Lower lobe of right lung (tissue), 2 donors: ENCODE measurements at places on chromosomes 5 and 9. TPM values are rescaled to one million over a fixed set of nuclear protein-coding genes. Genes with fewer than 3 reads are reported as not detected.

Gene CCNO
- 2.2 TPM for total RNA-seq

DNA sequence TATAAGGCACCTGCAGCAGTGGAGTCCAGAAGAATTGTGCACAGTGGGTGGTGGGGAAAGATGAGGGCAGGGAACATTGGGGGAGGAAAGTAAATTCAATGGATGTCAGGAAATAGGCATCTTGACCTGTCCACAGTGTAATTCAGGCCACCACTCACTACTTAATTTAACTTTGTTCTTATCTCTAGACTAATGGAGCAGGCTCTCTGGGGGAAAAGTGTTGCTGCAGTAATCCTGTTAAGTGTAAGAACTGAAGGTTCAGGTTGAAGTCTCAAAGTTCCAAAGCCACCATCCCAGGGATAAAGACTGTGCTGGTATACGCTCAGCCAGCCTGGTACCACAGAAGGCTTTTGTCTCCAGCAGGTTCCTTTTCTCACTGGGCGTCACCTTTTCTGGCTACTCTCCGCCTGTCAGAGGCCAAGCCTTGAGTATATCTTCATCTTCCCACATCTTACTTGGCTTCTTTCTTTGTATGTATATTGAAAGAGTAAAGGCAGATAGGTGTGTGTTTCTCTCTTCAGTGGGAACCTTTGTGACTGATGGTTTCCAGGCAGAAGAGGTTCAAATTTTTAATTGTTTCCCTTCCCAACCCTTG lies 150.9 kb upstream of the DMRT1 start:
- H3K36me3 ChIP-seq, result no peaks in the 10 kb centered on the region
- peaks cover 20% of the 10 kb centered on the region for H3K4me1 ChIP-seq
- no peak for DNase-seq
- H3K27me3 ChIP-seq, result no peaks in the 10 kb centered on the region
- H3K4me3 ChIP-seq, result no peak overlapping the region

GRCh38 chr9:132012704-132013357 lies 66.8 kb downstream of the MED27 start:
- H3K4me1 ChIP-seq, result no peaks in the 10 kb centered on the region
- DNase-seq, result no peak
- H3K27me3 ChIP-seq, result no peaks in the 10 kb centered on the region
- H3K36me3 ChIP-seq, result peaks cover 11% of the 10 kb centered on the region
- no peak overlapping the region for H3K27ac ChIP-seq
- H3K4me3 ChIP-seq, result no peak overlapping the region

GRCh38 chr5:35458824-35459207 lies 158.8 kb upstream of the SPEF2 start:
- H3K27ac ChIP-seq, result no peak overlapping the region
- DNase-seq, result no peak
- H3K4me1 ChIP-seq, result no peaks in the 10 kb centered on the region
- no peak overlapping the region for H3K4me3 ChIP-seq
- H3K36me3 ChIP-seq, result no peaks in the 10 kb centered on the region

- H3K27me3 ChIP-seq, result peaks cover 5% of the 10 kb centered on the region
- H3K27ac ChIP-seq, result no peak overlapping the region
- H3K4me3 ChIP-seq, result no peak overlapping the region
- no peak for DNase-seq
- H3K4me1 ChIP-seq, result no peaks in the 10 kb centered on the region
- no peaks in the 10 kb centered on the region for H3K36me3 ChIP-seq
Measured at GRCh38 chr9:130347931-130348330, 82.4 kb downstream of the HMCN2 start.
